GM13977 (cell line): ENCODE measurements at places on chromosomes 12 and 14.

- DNase-seq, result no peak
These were observed 116.9 kb upstream of the PWP1 start for GRCh38 chr12:107568718-107569117.

DNA sequence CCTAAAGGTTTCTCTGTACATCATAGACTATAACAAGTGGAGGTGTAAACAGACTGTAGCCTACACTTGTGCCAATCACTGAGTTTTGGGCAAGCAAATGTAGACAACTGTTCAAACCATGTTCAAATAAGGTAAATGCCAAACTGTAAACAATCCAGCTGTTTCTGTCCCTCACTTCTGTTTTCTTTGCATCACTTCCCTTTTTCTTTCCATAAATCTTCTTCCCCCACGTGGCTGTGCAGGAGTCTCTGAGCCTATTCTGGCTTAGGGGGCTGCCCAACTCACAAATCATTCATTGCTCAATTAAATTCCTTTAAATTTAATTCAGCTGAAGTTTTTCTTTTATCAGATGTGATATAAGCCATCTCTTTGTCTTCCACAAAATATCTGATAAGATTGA lies 65.1 kb upstream of the CPM start:
- no peak for DNase-seq

- DNase-seq, result no peak
These were observed 94.7 kb upstream of the TSPAN8 start for GRCh38 chr12:71252473-71252872.

- DNase-seq, result no peak
These were observed 302.5 kb upstream of the AMIGO2 start for GRCh38 chr12:47382305-47382704.

GRCh38 chr14:74620497-74620921 lies 8.5 kb upstream of the LTBP2 start:
- DNase-seq, result no peak
